Activated CD8-positive, alpha-beta memory T cell treated with anti-CD3 and anti-CD28 coated beads, Interleukin-2, amount 10 ng/mL, durations not matched to agents 7 days and 5 days (primary cell): ENCODE measurements at places on chromosomes 11 and 22. TPM values are rescaled to one million over a fixed set of nuclear protein-coding genes. Genes with fewer than 3 reads are reported as not detected.

GRCh38 chr22:32334660-32335365 is 22.9 kb upstream of the RFPL3 start:
- DNase-seq = peak; percentile 23

GRCh38 chr11:75966537-75967287 is 151.7 kb downstream of the UVRAG start:
- DNase-seq = no peak

GRCh38 chr22:36177160-36177559 is 16.6 kb upstream of the APOL3 start:
- no peak for DNase-seq

GRCh38 chr11:13448876-13449275 is 14.1 kb downstream of the BTBD10 start:
- no peak for DNase-seq

GRCh38 chr11:8873741-8874405 is 37.1 kb upstream of the AKIP1 start:
- DNase-seq = no peak

- DNase-seq = no peak
These were observed 47.9 kb upstream of the FLI1 start for GRCh38 chr11:128645968-128646367.

GRCh38 chr11:119635776-119636175 is 93.2 kb downstream of the NECTIN1 start:
- no peak for DNase-seq

- DNase-seq = no peak
These were observed 17.6 kb upstream of the APLNR start for GRCh38 chr11:57254631-57255030.

GRCh38 chr11:115916608-115917007 is 412.4 kb upstream of the CADM1 start:
- DNase-seq = no peak

Gene FOLR2
- total RNA-seq = not detected

Gene GTF2H1
- total RNA-seq = 47.7 TPM

Gene LINC01488
- not detected for total RNA-seq

Gene OR10A4
- total RNA-seq = not detected

Gene OR52E6
- not detected for total RNA-seq

Gene RASL10A
- 0.63 TPM for total RNA-seq
